ENCODE measurements at places on chromosomes 7 and 10.

GRCh38 chr7:70506434-70506833, 625.5 kb upstream of the GALNT17 start:
- no peak for DNase-seq

GRCh38 chr7:117178600-117178999, 144.3 kb downstream of the WNT2 start:
- no peak for DNase-seq

GRCh38 chr10:110078317-110078716, 70.5 kb downstream of the ADD3 start:
- no peak for DNase-seq

DNA sequence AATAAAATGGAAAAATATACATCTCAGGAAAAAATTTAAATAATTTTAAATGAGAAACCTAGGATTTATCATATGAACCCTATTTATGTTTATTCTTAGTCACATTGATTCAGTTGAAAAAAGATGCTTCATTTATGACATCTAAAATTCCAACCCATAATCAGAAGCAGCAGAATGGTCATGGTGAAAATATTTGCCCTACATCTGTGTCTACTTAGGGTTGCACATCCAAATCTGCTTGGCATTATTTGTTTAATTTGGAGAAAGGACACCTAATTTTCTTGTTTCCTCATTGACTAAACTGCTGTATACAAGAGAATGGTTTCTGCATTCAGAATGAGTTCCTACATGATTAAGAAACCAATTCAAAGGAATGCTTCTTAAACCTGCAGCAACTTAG, 72.9 kb upstream of the SKAP2 start:
- no peak for DNase-seq

DNA sequence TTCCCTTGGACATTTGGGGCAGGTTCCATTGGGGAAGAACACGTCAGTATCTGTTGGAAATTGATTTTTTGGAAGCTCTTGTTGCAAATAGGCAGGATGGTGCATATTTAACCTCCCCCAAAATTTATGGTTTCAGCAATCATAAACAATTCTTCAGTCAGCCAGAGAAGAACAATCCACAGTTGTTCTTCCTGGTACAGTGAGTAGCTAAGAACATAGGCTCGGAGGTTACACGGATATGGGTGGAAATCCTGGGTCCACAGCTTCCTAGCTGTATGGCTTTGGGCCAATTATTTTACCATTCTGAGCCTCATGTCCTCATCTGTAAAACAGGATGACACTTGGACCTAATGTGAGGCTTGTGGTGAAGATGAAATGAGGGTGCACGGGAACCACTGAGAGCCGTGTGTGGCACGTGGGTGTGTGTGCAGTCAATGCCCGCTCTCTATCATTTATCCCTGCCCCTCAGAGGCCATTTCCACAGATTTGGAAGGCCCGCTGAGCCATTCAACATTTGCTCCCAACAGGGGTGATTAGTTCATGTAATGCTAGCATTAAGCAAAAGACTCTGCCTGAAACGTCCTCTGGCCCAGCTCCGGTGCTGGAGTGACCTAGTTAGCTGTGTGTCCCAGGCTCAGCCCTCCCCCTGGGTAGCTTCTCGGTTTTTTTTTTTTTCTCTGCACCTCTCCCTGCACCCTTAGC, 9.7 kb downstream of the CAMK1D start:
- no peak for DNase-seq

DNA sequence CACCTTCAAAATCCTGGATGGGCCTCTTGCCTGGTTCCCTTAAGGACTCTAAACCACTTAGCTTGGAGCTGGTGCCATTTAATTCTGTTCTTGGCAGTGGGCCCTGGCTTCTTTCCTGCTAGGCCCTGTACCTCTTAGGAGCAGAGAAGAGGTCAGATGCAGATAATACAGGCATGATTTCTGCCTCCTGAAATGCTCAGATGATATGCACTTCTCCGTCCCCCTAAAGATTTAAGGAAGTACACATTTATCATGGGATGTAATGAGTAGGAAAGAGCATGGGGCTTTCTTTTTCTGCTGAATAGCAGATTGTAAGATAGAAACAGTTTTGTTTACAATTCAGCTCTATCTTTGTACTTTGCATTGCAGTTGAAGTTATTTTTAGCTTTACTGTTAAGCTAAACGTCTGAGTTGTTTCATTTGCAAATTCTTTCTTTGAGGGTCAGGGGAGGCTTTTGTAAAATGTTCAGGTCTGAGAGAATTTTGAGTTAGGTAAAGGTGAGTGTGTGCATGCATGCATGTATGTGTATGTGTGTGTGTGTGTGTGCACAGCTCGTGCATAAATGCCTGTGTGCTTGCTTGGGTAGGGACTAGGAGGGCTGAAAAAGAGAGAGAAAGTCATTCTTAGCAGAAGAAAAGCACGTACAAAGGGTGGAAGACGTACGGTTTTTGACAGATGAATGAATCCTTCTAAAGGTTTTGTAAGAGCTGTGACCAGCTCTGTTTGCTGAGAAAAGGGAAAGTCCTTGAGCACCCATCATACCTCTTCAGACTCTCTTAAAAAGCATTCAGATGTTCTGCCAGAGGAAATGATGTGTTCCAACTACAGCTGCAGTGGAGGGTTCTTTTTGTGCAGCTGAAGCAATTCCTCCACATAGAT, 364.2 kb downstream of the AUTS2 start:
- peak; percentile 13 for DNase-seq

- DNase-seq = no peak
These were observed 91.1 kb downstream of the MAD1L1 start for GRCh38 chr7:2141651-2142050.

- DNase-seq = no peak
These were observed 141.1 kb downstream of the INSYN2A start for GRCh38 chr10:127055263-127055662.

DNA sequence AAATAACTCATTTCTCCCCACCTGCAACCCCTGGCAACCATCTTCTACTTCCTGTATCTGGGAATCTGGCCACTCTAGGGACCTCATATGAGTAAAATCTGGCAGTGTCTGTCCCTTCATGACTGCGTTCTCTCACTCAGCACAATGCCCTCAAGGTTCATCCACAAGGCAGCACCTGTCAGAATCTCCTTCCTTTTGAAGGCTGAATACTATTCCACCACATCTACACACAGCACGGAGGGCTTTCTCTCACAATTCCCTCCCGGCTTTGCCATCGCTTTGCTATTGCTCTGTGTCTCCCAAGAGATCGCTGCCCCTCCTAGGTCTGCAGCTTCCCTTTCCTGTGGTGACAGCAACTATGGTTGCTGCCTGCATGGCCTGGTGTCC, 174.7 kb upstream of the RHEB start:
- no peak for DNase-seq

DNA sequence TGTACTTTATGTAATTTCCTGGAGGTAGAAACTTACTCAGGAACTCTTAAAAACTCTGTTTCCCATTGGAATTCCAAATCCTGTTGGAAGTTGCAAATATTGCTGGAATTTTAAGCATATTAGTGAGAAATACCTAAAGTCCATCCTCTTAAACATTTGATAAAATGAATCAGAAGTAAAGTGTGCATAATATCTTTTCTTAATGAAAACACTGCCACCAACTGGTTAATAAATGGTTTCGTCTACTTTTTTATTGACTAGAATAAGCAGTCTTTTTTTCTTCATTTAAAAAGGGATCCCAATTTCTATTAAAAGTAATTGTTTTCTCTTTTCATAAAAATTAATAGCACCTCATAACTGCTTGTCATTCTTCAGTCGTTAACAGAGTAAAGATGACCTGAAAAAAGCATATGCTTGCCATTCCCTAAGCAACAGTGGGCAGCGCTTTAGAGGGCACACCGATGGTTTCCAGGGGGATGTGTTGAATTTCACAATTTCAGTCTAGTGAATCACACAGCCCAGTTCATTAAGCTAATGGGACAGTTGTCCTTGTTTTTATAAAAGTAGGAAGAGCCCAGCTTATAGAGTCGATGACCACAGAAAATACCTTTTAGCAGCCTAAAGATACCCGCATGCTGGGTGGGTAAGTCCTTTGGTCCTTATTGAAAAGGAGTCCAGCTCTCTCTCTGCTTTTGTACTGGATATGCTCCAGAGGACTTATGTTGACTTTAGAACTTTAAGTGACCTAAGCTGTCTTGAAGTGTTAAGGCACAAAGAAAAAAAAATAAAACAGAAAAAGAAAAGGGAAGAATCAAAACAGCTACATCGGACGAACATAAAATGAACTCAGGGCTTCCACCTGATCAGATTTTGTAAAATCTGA, 28.5 kb downstream of the NPS start:
- no peak for DNase-seq

- no peak for DNase-seq
These were observed 94.3 kb upstream of the ITGB1 start for GRCh38 chr10:33052263-33052875.

- DNase-seq = no peak
These were observed 76.8 kb downstream of the HGF start for GRCh38 chr7:81693080-81693479.

DNA sequence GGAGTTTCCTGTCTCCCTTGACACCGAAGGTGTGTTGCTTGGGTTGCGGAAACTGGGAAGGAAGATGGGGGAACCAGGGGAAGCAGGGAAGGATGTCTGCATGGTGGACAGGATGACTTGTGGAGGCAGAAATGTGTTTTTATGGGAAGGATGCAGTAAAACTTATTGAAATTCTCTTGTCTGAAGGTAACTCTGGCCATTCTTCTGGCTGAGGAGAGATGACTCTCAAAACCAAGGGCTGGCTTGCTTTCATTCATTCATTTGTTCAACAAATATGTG, 1.5 kb downstream of the UBTD1 start:
- DNase-seq = no peak

DNA sequence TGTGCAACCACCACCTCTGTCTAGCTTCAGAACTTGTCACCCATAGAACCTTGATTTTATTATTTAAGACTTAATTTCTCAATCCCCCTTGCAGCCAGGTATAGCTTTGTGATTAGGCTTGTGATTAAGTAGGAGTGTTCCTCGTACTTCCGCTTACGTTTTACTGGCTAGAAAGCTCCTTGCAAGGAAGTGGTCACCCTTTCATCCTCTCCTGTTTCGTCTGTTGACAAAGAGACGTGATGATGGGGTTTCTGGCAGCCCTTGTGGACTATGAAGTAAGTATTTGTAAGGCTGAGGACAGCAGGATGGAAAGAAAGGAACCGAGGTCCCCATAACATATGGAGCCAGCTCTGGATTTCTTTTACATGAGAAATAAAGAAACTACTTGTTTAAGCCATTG, 86.5 kb upstream of the KDM7A start:
- no peak for DNase-seq

GRCh38 chr10:94107191-94107590, 113.5 kb downstream of the PLCE1 start:
- no peak for DNase-seq

- DNase-seq = no peak
These were observed 21.4 kb downstream of the TSPAN13 start for GRCh38 chr7:16774986-16775385.

All from mucosa of gallbladder (tissue), 1 donor.